ENCODE measurements at places on chromosomes 1 and 21.

DNA sequence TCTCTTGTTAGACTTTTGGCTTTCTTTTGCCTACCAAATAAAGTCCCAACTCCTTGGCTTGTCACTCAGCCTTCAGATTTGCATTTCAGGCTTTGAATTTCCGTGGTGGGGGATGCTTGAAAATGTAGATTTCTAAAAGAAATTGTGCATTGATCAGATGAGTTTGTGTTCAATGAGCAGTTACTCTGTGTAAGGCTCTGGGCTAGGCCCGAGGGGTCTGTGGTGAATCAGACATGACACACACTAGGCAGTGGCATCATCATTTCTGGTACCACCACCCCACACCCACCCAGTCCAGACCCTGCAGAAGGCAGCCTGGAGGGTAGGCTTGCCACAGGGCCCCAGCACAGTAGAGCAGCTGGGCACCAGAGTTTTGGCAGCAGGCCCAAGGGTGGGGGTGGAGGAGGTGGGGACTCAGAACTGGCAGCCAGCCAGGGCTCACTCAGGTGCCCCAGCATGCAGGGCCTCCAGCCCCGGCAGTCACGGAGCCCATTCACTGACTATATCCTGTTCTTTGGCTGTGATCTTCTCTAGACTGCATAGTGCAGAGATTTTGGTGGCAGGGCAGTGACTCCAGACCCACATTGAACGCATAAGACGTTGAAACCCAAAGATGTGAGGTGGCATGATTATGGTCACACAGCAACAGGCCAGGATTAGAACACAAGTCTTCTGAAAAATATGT, 97.2 kb upstream of the ARTN start:
- peak; percentile 66 for DNase-seq

GRCh38 chr1:16983649-16984048, 3.2 kb upstream of the MFAP2 start:
- DNase-seq: no peak

GRCh38 chr1:205631768-205632668, at the start of gene ELK4:
Gene ELK4 (minus strand): TSS chr1:205632011. CDS start chr1:205623882, 8,129 bp downstream.
- peak; percentile 87 for DNase-seq

DNA sequence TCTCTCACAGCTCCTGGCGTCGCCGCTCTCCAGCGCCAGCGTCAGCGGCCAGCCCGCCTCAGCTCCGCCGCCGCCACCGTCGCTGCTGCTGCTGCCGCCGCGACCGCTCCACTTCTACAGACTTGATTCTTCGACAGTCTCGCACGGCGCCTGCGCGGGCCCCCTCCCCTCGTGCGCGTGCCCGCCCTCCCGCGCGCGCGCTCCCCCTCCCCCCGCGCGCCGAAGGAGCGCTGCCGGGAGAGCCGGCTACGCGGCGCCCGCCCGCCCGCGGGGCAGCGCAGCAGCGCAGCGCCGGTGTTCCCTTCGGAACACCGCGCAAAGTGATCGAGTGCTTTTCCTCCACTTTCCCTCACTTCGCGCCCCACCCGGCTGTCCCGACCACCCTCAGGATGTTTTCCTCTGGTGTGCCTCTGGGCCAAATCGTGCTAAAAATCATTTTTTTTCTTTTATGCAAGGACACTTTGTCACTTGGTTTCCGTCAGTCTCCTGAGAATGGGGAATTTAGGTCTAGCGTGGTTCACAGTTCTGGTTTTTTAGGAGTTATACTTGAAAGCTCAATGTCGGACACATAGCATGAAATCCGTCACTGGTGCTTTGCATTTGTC, at the start of gene IRF2BP2:
Gene IRF2BP2, minus strand, starts transcription at position 118 of the 605 bp plus-strand sequence. CDS start 684 bp downstream, outside the sequence.
- no peak for DNase-seq

DNA sequence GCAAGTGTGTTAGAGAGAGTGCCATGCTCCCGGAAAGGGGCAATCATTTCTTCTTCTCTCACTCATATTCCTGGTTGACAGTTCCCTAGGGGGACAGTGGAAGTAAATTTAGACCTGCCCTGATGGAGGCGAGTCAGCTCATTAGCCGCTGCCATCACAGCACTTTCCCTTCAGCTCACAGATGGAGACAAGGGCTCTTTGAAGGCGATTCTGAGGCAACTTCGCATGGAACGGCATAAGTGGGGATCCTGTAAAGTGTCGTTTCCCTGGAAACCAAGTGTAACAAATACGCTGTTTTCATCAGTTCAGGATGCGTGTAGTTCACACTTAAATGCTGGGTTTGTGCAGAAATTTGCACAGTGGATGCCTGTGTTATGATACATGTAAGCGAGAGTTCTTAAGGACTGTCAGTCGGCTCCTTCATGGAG, 114.5 kb upstream of the TMPRSS15 start:
- DNase-seq: no peak

DNA sequence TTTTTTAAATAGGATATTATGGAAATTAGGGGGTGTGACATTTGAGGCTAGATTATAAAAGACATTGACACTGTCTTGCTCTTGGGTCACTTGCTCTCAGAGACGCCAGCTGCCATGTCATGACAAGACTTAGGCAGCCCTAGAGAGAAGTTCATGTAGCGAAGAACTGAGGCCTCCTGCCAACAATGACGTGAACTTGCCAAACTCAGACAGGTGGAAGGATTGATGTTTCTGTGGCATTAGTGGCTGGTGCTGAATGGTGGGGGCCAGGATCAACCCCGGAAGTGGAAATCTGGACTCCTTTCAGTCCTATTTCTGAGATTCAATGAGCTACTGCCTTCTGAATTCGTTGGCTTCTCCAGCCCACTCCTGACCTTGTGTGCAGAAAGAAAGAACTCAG, 14.7 kb downstream of the NCF2 start:
- no peak for DNase-seq

DNA sequence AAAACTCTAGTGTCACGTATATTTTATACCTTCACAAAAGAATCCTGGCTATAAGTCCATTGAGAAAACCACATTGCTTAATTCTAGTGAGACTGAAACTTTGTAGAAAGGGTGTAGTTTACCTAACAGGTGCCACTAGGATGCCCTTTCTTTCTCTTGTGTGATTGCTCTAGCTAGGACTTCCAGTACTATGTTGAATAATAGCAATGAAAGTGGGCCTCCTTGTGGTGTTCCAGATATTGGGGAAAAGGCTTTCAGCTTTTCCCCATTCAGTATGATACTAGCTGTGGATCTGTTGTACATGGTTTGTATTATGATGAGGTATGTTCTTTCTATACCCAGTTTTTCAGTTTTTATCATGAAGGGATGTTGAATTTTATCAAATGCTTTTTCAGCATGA, 39.7 kb upstream of the CHODL start:
- no peak for DNase-seq

DNA sequence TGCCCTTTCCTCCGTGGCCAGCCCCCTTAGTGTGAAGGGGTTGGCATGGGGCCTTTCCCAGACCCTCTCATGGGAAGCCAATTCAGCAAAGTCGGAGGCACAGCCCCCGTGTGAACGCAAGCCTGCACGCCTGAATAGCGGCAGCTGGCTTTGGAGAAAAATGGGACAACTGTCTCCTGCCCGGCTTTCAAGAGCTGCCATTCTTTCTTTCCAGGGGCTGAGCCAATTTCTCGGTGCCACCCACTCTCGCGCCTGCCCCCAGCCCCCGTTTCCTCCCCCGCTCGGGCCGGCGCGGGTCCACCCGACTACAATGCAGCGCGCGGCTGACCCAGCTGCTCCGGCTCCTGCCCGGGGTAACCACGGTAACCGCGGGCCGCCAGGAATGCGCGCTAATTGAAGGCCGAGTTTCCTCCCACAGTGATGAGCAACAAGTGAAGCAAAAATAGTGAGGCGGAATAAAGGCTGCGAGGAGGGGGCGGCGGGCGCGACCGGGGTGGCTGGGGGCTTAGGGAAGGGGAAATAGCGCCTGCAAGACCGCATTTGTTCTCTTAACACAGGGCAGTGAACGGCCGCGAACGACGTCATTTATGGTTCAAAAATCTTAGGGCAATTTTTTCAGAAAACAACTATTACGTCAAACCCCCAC, 27.8 kb downstream of the ILDR2 start:
- no peak for DNase-seq

DNA sequence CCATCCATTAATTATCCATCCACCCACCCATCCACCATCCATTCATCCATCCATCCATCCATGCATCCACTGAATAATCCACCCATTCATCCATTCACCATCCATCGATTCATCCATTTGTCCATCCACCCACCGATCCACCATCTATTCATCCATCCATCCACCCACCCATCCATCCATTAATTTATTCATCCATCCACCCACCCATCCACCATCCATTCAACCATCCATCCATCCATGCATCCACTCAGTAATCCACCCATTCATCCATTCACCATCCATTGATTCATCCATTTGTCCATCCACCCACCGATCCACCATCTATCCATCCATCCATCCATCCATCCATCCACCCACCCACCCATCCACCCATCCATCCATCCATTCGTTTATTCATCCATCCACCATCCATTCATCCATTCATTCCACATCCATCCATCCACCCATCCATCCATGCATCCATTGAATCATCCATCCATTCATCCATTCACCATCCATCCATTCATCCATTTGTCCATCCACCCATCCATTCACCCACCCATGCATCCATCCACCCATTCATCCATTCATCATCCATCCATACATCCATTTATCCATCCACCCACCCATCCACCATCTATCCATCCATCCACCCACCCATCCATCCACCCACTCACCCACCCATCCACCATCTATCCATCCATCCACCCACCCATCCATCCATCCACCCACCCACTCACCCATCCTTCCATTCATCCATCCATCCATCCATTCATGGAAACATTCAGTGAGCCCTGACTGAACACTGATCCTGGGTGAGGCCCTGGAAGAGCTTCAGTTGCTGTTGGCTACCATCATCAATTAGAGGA, 83.4 kb upstream of the ARHGEF16 start:
- no peak for DNase-seq

DNA sequence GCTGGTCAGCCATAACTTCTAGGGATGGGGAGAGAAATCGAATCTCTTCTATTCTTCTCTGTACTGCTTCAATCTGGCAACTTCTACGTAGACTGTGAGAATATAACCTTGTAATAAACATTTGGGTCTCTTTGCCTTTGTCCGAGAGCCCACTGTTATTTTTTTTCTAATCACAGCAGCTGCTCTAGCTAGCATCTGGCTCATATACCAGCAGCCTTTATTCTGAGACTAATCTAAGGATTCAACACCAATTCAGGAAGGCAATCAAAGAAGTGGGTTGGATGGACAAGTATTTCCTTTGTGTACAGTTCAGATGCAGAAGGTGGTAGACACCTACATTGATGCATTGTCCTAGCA, 15.6 kb downstream of the PCP4 start:
- DNase-seq: no peak

GRCh38 chr1:209208648-209209047, 374.9 kb upstream of the CAMK1G start:
- DNase-seq: no peak
